Bladder microvascular endothelial cell (primary cell): ENCODE measurements at places on chromosomes 3 and 15. TPM values are rescaled to one million over a fixed set of nuclear protein-coding genes. Genes with fewer than 3 reads are reported as not detected.

The SKOR1 gene
- total RNA-seq, result under 0.01 TPM in 1 of 2 replicates, not detected in the other

The FRMD4B gene
- total RNA-seq, result 34.6 and 82.0 TPM in 2 replicates

The TRAT1 gene
- total RNA-seq, result not detected in 2 replicates

The LEKR1 gene
- total RNA-seq, result 0.25 and 0.49 TPM in 2 replicates

The PARP15 gene
- 0.32 and 0.38 TPM in 2 replicates for total RNA-seq
